ENCODE measurements at places on chromosomes 7 and 10.

- DNase-seq: no peak
These were observed 235.0 kb upstream of the PLPP4 start for GRCh38 chr10:120221873-120222485.

DNA sequence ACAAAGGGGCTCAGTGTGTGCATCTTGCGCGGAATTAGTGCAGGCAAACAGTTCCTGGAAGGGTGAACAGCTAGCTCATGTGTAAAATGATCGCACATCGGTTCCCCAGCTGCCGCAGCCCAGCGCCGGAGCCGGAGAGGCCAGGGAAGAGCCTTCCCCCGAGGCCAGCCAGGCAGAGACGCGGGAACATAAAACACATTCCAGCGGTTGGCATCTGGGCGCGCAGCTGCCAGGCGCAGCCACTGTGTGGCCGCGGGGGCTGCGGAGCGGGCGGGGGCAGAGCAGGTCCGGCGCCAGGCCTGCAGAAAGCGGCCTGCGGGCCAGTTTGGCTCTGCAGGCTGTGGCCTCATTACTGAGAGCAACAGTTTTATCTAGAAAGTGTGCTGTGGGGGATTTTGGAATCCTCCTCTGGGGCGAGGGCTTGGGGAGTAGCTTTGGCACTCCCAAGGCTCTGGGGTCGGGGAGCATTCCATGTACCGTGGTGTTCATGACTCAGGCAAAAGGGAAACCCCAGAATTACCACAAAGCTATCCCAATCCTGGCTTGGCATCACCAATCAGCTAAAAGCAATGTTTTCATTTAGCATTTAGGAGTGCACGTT, 74.3 kb downstream of the SAMD9 start:
- DNase-seq: no peak

DNA sequence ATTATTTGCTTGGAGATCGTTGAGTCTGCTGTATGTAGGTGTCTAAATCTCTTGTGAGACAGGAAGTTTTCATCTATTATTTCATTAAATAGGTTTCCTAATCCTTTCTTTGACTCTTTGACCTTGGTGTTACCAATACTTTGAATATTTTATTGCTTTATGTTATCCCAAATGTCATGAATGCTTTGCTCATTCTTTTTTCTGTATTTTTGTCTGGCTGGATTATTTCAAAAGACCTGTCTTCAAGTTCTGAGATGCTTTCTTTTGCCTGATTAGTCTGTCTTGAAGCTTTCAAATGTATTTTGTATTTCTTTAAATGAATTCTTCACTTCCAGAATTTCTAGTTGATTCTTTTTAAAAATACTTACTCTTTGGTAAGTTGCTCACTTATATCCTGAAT, 27.3 kb downstream of the UBE3C start:
- DNase-seq: no peak

- no peak for DNase-seq
These were observed 150.0 kb upstream of the LAMB4 start for GRCh38 chr7:108280136-108280535.

DNA sequence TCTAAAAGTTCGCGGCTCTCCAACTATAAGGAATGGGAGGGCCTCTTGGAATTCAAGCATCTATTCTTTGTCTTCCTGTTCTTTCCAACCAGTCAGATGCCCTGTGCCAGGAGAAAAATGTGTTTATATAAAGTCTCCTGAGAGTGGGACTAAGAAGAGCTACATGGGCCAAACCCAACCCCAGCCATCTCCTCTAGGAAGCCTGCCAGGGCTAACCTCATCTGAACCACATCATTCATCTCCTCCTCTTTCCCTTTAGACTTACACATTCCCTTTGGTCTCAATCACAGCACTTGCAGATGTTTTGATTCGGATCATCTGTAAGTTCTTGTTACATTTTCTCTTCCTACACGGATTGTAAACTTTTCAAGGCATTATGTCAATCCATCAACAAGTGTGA, 62.6 kb downstream of the DOCK4 start:
- no peak for DNase-seq

DNA sequence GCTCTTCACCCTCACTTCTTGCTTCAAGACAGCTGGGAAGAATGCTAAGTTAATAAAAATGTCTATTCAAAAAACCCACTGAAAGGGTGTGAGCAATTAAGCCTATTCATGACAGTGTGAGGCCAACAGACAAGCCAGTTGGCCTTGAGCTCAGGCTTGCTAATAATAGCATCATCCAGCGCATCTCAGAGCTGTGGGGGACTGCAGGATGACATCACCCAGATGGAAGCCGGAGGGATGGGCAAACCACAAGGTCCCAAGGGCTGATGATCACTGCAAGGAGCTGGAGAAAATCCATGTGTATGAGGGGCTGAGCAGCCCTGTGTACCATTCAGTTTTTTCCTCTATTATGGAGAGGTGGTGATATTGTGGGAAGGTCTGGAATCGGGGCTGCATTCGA, 770.4 kb downstream of the TNS3 start:
- DNase-seq: no peak

- no peak for DNase-seq
These were observed 274.0 kb downstream of the DGKB start for GRCh38 chr7:14628516-14628915.

DNA sequence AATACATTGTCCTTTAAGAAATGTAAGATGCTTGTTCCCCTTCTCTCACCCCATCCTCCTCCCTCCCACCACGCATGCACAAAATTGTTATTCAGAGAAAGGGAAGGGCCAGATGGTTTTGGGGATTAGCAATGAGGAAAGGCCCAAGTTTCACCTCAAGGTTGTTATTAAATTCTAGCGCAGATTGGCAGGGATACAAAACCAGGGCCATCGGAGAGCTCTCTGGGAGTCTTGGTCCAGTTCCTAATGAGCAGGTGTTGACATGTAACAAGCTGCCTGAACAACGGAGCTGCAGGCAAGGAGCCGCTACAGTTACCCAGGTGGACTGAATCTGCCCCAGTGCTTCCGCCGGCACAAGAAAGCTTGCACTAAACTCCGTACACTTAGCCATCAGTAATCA, 9.7 kb upstream of the ANK3 start:
- DNase-seq: no peak

GRCh38 chr7:150988230-150989226, 2.3 kb upstream of the NOS3 start:
- peak; percentile 45 for DNase-seq

GRCh38 chr10:113616244-113617074, 47.4 kb downstream of the NRAP start:
- no peak for DNase-seq

- DNase-seq: no peak
These were observed 283.6 kb downstream of the BICC1 start for GRCh38 chr10:58796242-58796641.

DNA sequence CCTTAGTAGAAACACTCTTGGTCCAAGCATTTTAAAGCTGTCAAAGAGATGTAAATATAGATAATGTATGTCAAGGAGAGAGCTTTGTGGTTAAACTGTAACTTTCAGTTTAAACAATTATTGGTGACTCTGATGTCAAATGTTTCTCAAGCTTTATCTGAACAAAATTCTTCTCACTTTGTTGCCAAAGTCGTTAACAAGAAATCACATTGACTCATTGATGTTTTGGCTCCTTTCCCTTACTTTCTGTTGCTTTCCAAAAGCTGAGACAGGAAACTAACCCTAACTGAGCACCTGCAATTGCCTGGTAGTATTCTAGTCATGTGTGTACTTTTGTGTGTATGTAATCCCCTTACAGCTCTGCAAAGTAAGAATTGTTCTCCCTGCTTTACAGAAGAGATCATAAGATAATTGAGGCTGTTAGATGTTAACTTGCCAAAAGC, 108.5 kb downstream of the CFTR start:
- no peak for DNase-seq

DNA sequence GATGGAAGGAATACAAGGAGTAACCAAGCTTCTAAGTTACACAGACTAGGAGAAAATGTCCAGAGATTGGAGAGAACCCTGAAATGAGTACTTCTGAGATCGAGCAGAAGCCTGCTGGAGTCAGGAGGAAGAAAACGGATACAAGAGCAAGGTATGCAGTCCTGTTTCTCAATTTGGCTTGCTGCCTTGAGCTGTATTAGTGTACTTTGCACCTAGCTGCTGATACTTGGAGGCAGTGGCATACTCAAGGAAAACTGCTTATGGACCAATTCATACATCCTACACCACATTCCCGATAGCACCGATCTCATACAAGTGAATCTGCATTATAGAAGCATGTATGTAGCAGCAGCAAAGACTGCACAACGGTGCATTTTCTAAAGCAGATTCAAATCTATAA, 14.4 kb downstream of the PIP4K2A start:
- no peak for DNase-seq

DNA sequence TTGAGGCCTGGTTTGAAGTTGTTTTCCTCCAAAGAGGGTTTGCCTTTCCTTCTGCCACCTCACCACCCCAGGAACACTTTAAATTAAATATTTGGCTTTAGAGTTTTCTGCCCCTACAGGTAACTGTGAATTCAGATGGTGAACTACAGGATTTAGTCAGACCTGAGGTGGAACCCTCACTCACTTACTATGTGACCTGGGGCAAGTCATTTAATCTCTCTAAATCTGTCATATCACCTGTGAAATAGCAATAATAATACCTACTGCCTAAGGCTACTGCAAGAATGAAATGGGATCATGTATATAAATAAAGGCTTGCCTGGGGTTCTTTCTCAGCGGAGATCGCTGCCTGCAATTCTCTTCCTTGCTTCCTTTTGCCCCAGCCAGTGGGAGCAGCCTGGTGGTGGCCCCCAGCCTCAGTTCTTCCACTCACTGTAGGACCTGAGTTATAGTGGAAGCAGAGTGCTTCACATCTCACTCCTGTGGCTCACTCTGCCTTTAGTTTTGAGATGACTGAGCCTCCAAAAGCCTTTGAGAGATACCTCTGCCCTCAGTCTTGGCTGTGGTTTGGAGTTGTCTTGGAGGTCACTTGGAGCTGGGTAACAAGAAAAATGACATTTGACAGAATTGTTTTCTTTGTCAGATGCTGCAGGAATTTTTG, 6.1 kb upstream of the ANKRD2 start:
- no peak for DNase-seq

DNA sequence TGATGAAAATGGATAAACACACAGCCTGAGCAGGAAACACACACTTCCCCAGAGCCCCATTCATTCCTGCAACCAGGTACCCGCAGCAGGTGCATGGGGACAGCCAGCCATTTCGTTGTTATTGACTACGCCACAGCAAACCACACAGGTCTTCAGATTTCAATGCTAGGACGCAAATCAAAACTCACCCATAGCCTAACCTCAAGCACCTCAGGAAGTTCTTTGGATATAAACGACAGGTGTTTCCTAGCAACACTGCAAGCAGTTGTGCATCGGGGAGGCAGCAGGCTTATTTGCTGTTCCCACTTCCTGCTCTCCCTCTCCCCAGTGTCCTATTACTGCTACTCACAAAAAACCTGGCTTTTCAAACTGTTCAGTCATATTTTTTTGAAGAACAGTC, 176.5 kb upstream of the FRMD4A start:
- DNase-seq: no peak

DNA sequence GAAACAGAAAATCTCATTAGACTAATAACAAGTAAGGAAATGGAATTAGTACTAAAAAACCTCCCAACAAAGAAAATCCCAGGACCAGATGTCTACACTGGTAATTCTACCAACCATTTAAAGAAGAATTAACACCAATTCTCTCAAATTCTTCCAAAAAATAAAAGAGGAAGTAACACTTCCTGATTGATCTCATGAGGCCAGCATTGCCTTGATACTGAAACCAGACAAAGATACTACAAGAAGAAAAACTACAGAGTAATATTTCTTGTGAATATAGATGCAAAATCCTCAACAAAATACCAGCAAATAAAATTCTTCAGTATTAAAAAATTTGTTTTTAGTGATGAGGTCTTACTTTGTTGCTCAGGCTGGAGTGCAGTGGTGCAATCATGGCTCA, 21.3 kb downstream of the GCK start:
- DNase-seq: peak; percentile 39

DNA sequence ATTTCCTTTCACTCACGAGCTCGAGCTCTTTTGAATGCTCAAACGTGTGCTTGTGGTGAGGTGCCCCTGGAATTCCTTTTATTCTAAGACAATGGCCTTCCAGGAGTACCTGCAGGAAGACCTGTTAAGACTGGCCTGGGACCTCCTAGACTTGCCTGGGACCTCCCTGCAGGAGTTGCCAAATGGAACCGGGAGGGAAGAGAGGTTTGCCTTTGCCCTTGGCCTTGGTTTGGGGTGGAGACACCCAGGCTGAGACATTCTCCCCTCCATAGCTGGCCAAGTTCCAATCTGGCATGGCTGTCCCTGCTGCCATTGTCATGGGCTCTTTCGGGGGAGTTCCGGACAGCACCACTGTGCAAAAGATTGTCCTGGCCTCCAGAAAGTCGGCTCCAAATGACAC, 39.7 kb downstream of the DNAJB12 start:
- DNase-seq: no peak

DNA sequence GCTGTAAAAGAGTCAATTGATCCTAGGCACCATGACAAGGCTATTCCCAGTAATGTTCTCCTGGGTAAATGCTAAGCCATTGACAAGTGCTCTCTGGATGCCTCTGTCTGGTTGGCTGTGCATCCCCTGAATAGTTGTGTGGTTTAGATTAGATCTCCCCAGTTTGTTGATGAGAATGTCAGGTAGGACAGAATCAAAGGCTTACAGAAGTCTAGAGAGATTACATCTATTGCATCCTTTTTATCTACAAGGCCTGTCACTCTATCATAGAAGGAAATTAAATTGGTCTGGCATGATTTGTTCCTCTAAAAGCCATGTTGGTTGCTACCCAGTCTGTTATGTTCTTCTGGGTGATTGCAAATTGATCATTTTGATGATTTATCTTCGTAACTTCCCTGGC, 548.3 kb downstream of the GATA3 start:
- DNase-seq: no peak

DNA sequence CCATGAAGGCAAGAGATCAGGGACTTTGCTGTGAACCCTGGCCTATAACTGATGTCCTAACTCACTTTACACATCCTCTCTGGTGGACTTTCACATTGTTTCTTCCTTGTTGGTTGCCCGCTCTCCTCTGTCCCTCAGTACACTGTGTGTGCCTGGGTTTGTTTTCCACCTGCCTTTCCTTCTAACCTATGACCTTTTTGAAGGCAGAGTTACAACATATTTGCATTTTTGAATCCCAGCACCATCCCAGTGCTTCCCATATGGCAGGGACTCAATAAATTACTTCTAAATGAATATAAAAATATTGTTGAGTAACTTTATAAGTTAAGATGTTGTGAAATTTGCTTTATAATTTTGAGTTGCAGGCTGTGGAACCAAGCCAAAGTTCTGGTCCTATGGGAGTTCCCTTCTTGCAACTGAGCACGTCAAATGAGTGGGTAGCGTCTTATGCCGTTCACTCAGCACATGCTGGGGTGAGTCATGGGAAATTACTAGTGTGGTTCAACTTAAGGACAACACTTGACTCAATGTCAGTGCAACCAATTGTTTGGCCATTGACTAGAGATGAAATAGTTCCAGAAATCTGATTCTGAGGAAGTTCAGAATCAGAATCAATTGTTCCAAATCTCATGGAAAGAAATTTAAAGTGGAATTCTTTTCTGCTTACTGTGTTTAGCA, 250.9 kb downstream of the TWIST1 start:
- DNase-seq: no peak

DNA sequence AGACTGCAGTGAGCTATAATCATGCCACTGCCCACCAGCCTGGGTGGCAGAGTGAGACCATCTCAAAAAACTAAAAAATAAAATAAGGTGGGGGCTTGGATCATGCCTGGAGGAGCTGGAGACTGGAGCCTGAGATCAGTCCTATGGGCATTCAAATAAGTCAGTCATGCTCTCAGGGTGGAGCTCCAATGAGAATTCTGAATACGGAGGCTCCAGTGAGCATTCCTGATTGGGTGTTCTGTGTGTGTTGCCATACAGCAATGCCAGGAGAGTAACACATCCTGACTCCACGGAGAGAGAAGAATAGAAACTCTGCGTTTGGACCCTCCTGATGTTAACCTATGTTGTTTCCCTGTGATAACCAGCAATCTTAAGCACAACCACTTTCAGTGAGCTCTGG, 16.0 kb downstream of the UBE2D4 start:
- no peak for DNase-seq

All from naive B cell (primary cell).